C1 segment of cervical spinal cord (tissue), 14 donors: ENCODE measurements at places on chromosomes 4 and X.

GRCh38 chrX:151180400-151180799, 4.0 kb downstream of the GPR50 start:
- no peak for DNase-seq

- no peak for DNase-seq
These were observed 39.1 kb upstream of the ANXA3 start for GRCh38 chr4:78512357-78512920.

GRCh38 chrX:46279214-46279924, 265.9 kb downstream of the ZNF674 start:
- no peak for DNase-seq

DNA sequence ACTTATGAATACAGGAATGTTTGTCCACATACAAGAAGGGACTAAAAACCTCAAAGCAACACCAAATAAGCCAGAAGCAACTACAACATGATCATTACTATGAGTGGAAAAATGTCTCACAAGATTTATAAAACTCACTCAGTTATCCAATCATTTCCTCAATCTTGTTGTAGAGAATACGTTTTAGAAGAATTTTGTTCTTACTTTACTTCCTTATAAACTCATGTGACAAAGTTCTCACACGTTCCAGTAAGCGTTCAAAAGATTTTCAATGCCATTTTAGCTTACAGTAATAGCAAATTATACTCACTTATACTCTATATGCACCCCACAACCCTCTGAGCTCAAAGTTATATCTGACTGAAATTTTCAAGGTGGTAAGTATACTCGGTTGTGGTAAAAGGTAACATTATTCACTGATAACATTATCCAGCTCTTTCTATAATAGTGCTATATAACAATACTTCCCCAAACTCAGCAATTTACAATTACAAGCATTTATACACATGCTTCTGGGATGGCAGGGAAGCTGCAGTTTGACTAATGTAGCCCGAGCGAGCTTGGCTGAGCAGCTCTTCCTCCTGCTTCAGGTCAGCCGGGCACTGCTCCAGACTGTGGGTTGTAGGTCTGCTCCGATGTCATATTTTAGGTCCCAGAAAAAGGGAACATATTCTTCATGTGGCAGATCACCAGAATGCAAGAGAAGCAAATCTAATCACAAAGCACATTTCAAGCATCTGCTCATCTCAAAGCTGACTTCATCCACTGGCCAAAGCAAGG, 226.3 kb downstream of the RCHY1 start:
- DNase-seq: no peak

DNA sequence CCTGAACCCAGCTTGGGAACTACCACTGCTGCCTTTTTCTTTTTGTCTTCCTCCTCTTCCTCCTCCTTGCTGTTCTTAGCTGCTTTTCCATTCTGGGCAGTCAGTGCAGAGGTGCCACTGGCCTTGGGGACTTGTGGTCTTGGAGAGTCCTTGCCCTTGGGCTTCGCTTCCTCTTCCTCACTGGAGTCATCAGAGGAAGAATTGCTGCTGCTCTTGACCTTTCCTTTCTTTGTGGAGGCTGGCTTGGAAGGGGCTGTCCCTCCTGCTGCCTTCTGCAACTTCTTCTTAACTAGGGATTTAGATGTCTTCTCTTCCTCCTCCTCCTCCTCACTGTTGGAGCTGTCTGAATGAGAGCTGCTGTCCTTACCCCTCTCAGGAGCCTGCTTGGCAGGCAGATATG, 53.2 kb downstream of the FAM9B start:
- DNase-seq: no peak

DNA sequence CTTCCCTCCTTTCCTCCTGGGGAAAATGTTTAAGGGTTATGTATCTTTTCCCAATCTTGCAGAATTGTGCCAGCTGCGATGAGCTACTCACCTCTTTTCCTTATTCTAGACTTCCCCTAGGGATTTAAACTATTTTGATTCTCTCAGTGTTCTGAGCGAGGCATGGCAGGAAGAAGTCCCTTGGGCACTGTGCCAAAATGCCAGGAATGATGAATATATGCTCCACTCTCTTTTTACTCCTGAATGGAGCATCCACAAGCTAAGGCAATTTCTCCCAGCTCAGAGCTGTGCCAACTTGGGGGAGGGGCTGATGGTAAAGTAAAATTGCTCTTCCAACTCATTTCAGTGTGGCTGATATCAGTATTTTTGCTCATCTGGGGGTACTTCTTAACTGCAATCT, 4.0 kb upstream of the C4orf17 start:
- no peak for DNase-seq

GRCh38 chr4:173056710-173057109, 111.9 kb upstream of the GALNT7 start:
- no peak for DNase-seq
